ENCODE measurements at places on chromosomes 4 and X.

DNA sequence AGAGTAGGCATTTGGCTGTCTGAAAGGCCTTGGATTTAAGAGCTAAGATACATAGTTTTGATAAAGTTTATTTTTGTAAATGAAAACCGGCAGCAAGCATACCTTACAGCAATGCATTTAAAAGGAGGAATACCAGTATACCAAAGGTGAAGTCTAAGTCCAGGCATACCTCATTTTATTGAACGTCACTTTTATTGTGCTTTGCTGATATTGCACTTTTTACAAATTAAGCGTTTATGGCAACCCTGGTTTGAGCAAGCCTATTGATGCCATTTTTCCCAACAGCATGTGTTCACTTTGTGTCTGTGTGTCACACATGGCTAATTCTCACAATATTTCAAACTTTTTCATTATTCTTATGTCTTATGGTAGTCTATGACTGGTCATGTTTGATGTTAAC, 8.4 kb upstream of the SLC6A14 start:
- DNase-seq: no peak

GRCh38 chr4:145580906-145581305, 38.3 kb upstream of the MMAA start:
- no peak for DNase-seq

GRCh38 chrX:44291468-44292092, 51.9 kb downstream of the EFHC2 start:
- no peak for DNase-seq

GRCh38 chr4:123346951-123347350, 49.6 kb upstream of the SPRY1 start:
- no peak for DNase-seq

- DNase-seq: no peak
Observed at GRCh38 chr4:185847352-185848097, 35.5 kb upstream of the SORBS2 start.

- DNase-seq: no peak
Observed at GRCh38 chr4:103306870-103307375, 108.8 kb upstream of the CENPE start.

GRCh38 chr4:170270628-170271027, 180.9 kb upstream of the AADAT start:
- no peak for DNase-seq

- no peak for DNase-seq
Observed at GRCh38 chr4:8319061-8319460, 49.5 kb downstream of the HTRA3 start.

- no peak for DNase-seq
Observed at GRCh38 chr4:105596684-105597083, 44.3 kb downstream of the ARHGEF38 start.

DNA sequence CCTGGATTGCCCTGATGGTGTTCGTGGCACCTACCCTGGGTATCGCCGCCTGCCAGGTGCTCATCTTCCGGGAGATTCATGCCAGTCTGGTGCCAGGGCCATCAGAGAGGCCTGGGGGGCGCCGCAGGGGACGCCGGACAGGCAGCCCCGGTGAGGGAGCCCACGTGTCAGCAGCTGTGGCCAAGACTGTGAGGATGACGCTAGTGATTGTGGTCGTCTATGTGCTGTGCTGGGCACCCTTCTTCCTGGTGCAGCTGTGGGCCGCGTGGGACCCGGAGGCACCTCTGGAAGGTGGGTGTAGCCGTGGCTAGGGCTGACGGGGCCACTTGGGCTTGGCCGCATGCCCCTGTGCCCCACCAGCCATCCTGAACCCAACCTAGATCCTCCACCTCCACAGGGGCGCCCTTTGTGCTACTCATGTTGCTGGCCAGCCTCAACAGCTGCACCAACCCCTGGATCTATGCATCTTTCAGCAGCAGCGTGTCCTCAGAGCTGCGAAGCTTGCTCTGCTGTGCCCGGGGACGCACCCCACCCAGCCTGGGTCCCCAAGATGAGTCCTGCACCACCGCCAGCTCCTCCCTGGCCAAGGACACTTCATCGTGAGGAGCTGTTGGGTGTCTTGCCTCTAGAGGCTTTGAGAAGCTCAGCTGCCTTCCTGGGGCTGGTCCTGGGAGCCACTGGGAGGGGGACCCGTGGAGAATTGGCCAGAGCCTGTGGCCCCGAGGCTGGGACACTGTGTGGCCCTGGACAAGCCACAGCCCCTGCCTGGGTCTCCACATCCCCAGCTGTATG, 1.8 kb downstream of the AVPR2 start:
- no peak for DNase-seq

- DNase-seq: no peak
Observed at GRCh38 chr4:73801692-73802091, 34.8 kb upstream of the CXCL6 start.

DNA sequence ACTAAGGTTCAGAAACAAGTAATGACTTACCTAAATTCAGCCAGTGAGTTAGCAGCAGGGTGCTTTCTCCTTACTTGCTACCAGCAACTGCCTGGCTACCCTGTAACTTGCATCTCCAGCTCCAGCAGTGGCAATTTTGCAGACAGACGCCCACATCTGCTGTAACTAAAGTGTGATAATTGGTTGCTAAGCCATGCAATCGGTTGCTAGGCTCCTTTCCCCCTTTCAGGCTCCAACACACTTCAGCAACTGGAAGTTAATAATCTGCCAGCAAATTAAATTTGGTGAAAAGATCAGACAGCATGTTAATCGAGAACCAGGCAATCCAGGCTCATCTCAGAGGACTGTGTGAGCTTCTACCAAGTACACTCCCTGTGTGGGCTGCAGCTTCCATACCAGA, 24.2 kb upstream of the ARHGEF9 start:
- DNase-seq: no peak

DNA sequence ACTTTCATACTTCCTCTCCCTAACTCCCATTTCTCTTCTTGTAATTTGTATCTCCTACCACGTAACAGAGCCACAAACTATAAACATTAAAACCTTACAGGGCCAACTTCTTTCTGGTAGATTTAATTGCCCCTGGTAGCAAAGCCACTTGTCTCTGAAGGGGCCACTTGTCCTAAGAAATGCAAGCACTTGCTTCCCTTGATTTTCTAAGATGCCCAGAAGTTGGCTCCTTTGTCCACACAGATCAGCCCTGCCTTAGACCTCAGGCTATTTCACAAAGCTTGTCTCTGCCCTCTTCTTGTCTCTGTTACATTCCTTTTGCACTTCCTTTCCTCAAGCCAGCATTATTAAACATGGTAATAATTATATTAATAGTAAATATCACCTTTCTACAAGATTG, 80.6 kb upstream of the CXXC4 start:
- DNase-seq: no peak

GRCh38 chrX:44596277-44596676, 53.6 kb upstream of the FUNDC1 start:
- no peak for DNase-seq

DNA sequence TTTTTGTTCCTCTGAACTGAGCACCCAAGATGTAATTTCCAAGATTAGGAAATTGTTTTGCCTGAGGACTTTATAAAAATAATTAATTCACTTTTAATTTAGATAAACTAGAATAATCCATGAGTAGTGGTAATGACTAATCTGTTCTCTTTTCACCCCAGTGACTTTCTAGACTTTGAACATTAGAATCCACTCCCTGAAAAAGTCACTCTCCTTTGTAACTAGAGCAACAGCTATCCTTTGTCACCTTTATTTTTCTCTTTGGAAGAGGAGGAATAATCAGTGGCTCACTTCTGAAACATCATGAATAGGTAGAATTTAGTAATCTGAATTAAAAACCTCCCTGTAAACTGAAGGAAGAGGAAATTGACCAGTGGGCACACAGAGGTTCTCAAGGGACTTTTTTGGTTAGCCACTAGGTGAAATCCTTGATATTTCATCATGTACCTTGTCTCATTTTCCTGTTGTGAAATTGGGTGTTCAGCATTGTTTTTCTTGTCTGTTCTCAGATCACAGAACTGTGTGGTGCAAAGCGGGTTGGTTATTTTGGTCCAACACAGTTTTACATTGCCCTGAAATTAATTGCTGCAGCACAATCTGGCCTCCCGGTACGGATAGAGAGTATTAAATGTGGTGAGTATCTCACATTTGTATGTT, 59.4 kb downstream of the REPS2 start:
- no peak for DNase-seq

GRCh38 chr4:70994387-70995099, 1.1 kb downstream of the DCK start:
- no peak for DNase-seq

- no peak for DNase-seq
Observed at GRCh38 chr4:109406337-109406931, 27.2 kb upstream of the SEC24B start.

DNA sequence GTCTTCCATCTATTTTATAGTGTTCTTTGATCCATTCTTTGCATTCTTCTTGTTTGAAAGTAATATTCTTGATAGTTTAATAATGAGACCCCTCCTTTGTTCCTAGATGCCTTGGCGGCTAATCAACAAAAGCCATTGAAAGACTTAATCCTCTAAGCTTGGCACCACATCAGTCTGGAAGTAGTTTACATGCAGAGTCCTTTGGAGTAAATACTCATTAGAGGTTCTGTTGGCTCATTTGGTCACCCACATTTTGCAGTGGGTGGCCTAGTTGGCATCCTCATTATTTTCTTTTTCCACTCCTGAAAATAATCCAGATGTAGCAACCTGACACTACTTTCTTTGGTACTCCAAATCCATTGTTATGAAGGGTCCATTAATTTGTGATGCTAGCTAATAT, 64.5 kb downstream of the DKK2 start:
- no peak for DNase-seq

DNA sequence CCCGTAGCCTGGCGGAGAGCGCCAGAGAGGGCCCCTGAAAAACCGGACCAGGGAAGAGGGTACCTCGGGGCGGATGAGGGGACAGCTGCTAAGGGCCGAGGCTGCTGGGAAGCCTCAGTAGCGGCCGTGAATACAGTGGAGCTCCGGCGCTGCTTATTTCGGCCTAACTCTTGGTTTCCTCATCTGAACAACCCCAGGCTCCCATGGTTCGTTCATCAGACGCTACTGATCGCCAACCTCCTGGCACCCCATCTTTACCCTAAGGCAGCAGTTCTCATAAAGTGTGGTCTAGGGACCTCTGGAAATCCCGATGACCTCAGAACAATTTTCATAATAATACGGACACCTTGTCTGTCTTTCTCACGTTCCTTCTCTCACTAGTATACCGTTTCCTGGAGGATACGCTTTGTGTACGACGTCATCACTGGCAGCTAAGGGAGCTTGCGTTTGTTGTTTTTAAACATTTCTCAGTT, 645 bp upstream of the RAB28 start:
- DNase-seq: no peak
